Amniotic epithelial cell (primary cell): ENCODE measurements at places on chromosomes 12 and 14.
A peak's percentile ranks its signal among the peaks of the same experiment; 100 is the strongest.

GRCh38 chr14:68393259-68393658 is 399.6 kb downstream of the ZFP36L1 start:
- no peak for DNase-seq

- no peak for DNase-seq
Measured at GRCh38 chr12:1633459-1633858, 4.4 kb downstream of the WNT5B start.

DNA sequence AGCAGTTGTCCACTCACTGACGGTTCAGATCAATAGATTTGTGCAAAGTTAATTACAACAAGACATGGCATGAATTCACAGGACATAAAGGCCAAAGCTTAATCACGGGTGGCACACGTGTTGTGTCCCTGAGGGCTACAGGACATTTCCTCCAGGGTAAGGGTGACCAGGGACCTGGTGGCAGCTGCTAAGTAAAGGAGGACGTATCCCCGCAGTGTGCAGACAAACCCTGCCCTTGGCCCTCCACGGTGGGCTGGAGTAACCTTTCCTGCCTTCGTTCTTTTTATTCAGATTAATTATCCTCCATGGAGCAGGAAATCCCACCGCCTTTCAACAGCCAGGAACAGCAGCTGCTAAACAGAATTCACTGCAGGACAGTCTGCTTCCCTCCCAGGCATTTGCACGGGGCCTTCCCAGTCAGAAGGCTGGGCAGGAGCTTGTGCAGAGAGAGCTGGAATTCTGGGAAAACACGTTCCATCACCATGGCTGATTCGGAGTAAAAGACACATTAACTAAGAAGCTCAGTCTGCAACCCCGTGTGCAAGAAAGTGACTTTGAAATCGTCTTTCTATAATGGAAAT is 289.9 kb upstream of the SFSWAP start:
- no peak for DNase-seq

DNA sequence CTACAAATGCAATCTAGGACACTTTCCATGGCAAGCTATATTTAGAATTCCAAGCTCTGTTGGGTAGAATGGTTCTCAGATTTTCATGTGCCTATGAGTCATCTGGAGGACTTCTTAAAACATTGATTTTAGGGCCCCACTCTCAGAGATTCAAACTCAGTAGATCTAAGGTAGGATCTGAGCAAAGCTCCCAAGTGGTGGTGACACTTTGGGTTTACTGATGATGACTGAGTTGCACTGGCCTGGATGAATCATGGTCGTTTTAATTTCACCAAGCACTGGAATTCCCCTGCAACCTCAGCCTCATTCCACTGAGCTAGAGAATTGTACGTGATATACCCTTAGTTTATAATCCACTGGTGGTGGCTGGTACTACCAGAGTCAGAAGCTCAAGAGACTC is 86.5 kb downstream of the PPM1H start:
- peak; percentile 90 for DNase-seq

GRCh38 chr12:58539295-58539694 is 381.0 kb downstream of the LRIG3 start:
- no peak for DNase-seq

- DNase-seq: peak; percentile 69
Measured at GRCh38 chr12:49121047-49121696, 10.0 kb downstream of the TUBA1B start.

- no peak for DNase-seq
Measured at GRCh38 chr12:76024102-76024781, 7.3 kb downstream of the PHLDA1 start.

DNA sequence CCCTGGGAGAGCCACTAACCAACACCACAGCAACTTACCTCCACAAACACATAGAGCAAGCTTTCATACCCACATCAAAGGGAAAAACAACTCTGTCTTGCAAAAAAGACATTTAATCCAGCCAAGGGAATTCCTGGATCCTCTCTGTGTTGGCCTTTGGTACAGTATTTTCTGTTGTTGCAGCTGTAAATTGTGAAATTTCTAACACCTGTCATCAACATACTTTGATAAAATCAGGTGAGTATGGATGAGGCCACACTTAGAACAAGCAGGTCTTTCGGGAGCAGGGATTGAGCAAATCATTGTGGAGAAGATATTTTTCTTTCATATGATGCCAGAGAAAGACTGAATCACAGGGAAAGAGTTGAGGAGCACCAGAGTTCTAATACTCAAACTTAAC is 89.3 kb downstream of the SPTSSA start:
- DNase-seq: peak; percentile 18

DNA sequence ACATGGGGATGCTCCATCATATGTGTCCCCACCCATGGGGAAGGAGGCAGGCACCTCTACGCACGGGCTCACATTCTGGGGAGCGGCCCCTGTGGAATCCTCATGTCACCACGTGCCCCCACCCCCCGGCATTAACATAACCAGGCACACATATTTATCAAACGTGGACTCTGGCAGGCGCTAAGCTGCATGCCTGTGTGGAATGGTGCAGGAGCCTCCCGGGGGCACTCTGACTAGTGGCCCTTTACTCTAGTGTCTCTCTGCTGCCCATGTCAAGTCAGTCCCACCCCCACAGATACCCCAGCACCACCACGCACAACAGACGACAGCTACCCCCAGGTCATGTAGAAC is 66.1 kb downstream of the CCDC88C start:
- DNase-seq: no peak

DNA sequence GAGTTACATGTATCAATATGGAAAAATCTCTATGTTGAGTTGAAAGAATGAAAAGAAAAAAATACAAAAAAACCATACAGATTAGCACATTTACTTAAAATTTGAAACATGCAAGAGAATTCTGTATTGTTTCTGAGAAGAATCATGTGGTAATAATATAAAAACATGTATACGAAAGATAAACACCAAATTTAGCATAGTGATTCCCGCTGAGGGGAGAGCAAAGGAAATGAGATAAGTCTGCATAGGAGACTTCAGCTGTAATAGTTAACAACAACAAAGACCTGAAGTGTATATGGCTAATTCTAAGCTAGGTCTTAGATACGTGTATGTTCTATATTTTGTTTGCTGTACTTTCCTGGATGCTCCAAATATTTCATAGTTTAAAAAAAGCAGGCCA is 46.5 kb downstream of the FNTB start:
- DNase-seq: no peak

GRCh38 chr14:61253064-61253738 is 27.9 kb downstream of the TMEM30B start:
- DNase-seq: no peak

DNA sequence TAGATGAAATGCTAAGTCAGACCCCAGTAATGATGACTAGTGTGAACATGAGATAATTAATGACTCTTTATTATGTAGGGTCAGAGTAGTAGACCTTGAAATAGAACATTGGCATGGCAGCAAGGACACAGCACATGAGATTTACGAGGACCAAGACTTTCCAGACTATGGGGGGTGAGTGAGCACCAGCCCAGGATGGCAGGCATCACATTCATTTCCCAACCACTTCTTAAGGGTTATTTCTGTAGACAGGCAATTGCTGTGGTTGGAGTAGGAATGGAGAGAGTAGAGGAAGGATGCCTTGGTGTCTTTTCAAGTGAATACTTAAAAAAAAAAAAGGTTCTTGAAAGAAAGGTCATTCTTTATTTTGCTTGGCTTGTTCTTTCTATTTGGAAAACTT is 189.4 kb upstream of the DYRK2 start:
- no peak for DNase-seq
